Activated CD4-positive, alpha-beta memory T cell treated with anti-CD3 and anti-CD28 coated beads for 36 hours (primary cell): ENCODE measurements at places on chromosomes 1 and 21. TPM values are rescaled to one million over a fixed set of nuclear protein-coding genes. Genes with fewer than 3 reads are reported as not detected.

The TINAGL1 gene
- total RNA-seq, result not detected

The MYOC gene
- total RNA-seq, result not detected

The SUSD4 gene
- total RNA-seq, result 0.83 TPM

The NPPA gene
- not detected for total RNA-seq

The RNF115 gene
- 10.1 TPM for total RNA-seq

The NDUFV3 gene
- total RNA-seq, result 16.1 TPM

The RGSL1 gene
- total RNA-seq, result not detected

The FCRL6 gene
- total RNA-seq, result not detected

DNA sequence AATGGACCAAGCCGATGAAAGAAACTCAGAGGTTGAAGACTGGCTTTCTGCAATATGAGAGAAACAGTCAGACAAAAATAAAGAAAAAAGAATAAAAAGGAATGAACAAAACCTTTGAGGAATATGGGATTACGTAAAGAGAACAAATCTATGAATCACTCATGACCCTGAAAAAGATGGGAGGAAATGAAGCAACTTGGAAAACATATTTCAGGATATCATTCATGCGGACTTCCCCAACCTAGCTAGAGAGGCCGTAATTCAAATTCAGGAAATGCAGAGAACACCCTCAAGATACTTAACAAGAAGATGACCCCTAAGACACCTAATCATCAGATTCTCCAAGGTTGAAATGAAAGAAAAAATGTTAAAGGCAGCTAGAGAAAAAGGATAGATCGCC lies 705.3 kb upstream of the CHRM3 start:
- no peak for DNase-seq

DNA sequence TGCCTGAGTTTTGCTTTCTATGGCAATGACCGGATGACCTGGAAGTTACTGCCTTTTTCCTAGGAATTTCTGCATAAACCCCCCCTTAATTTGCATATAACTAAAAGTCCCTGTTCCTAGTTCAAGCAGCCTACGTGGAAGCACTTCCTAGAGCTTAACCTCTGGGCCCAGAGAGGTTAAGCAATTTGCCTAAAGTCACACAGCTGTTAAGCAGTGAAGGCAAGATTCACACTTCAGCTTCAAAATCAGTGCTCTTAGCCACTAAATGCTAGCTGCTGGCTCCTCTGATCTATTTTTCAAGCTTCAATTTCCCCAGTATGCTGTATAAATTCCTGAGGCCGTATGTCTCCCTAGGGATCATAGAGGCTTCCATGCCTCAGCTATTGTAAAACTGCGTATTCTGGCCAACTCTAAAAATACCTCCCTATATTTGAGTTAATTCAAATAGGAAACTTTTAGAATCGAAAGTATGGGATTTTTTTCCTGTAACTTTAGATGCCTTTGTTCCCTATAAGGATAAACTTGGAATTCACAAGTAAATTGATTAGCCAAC lies 53.1 kb upstream of the CD5L start:
- no peak for DNase-seq

- no peak for DNase-seq
These were observed 7.2 kb downstream of the DPYD start for GRCh38 chr1:97913506-97914139.

GRCh38 chr1:40948741-40949443 lies 30.6 kb upstream of the CTPS1 start:
- DNase-seq, result peak; percentile 78

GRCh38 chr1:160830321-160831153 lies 32.1 kb downstream of the CD244 start:
- DNase-seq, result peak; percentile 86

GRCh38 chr1:208153386-208153785 lies 90.8 kb downstream of the PLXNA2 start:
- no peak for DNase-seq

GRCh38 chr1:1026599-1027413 lies 6.9 kb downstream of the AGRN start:
- DNase-seq, result no peak

DNA sequence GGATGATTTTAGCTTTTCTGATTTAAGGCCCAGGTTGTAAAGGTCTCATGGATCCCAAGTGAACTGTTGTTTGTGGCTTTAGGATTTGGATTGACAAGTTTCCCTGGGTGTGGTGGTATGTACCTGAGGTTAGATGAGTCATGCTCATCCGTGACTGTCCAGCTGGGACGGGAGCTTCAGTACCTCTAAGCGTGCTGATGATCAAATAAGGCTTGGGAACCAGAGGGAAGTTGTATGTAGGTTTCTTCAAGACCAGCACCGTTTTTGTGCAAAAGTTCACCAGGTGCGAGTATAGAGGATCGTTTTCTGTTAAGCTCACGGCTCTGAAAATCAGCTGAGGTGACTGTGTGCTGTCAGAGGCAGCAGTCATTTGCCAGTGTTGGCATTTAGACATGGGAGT lies 19.8 kb downstream of the PLA2G2E start:
- no peak for DNase-seq

- DNase-seq, result no peak
These were observed 255.8 kb upstream of the CACYBP start for GRCh38 chr1:174743654-174744561.

GRCh38 chr21:41229509-41230248 lies 61.7 kb downstream of the BACE2 start:
- DNase-seq, result no peak

- DNase-seq, result peak; percentile 81
These were observed 3.6 kb upstream of the RASSF5 start for GRCh38 chr1:206503591-206504362.

DNA sequence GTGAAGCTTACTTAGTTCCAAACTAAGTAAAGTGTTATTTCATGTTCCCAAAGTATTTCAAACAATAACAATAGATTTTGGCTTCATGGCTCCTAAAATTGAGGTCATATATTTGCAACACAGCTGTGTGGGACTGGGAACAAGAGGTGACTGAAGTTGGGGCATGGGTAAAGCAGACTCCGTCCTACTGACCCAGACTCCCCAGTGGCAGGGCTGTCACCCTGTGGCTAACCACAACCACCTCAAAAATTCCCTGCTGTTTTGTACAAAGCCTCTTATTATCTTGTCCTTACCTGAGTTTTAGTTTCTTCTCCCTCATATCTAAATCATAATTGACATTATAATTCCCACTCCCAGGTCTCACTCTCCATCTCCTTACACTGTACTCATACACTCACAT lies 117.6 kb downstream of the PTGER3 start:
- DNase-seq, result no peak

DNA sequence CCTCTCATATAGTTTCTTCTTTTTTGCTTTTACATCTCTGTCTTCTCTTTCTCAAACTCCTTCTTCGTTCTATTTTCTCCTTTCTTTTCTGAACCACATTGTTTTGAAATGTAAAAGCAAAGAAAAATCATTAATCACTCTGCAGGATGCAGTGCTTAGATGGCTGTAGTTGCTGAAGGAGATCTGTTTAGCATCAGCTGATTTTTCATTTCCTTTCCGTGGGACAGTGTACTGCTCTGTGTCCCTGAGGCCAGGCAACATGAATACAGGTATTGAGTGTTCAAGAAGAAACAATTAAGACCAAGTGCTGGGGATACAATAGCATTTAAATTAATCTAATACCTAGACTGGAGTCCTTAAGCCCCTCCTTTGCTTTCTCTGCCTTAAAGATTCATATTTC lies 257.2 kb upstream of the SPAG17 start:
- no peak for DNase-seq

DNA sequence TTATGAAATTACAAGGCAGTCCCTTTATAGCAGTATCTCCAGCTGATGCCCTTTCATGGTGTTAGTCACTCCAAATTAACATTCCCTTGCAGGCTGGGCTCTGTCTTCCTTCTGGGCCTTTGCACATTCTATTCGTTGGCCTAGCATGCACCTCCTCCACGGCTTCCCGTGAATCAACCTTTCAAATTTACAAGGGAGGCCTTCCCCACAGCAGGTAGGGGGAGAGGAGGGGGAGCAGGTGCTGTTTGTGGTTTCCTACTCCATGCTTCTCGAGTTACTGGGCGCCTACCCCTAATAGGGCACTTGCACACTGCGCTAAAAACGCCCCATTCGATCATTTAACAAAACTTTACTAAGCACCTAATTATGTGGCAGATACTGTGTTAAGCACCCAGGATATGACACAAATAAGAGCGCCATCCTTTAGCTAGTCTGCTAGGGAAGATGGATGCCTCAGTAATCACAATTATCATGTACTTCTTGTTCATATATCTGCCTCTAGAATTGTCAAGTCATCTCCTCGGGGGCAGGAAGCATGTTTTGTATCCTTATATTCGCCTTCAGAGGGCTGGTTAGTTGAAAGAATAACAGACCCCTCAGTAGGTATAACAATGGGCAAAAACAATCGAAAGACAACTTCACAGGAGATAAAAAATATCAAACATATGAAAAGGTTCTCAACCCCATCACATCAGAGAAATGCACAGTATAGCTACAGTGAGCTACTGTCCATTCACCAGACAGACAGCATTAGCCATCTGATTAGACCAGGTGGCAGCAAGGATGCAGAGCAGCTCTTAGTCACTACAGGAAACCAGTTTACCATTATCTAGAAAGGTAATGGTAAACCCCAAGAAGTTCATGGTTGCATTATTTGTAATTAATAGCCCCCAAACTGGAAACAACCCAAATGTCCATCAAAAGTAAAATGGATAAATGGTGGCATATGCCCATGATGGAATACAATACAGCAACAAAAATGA lies 1.7 kb upstream of the ADAR start:
- peak; percentile 82 for DNase-seq

- DNase-seq, result no peak
These were observed 1.1 kb downstream of the SGIP1 start for GRCh38 chr1:66535061-66535460.

DNA sequence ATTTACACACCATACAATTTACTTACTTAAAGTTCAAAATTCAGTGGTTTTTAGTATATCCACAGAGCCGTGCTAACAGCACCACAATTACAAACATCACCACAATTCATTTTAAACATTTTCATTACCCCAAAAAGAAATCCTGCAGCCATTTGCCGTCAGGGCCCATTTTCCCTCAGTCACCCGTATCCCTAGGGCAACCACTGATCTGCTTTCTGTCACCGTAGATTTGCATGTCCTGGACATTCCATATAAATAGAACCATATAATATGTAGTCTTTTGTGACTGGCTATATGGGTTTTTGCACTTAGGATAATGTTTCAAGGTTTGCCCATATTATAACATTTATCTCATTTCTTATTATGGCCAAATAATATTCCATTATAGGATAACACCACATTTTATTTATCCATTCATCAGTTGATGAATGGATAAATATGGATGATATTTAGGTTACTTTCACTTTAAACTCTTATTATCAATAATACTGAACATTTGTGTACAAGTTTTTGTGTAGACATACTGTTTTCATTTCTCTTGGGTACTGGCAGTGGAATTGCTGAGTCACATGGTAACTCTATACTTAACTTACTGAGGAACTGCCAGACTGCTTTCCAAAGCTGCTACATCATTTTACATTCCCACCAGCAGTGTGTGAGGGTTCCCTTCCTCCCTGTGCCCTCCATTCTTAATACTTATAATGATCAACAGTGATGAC lies 68.9 kb downstream of the ST3GAL3 start:
- no peak for DNase-seq

- no peak for DNase-seq
These were observed 159.9 kb upstream of the AJAP1 start for GRCh38 chr1:4494558-4494957.

DNA sequence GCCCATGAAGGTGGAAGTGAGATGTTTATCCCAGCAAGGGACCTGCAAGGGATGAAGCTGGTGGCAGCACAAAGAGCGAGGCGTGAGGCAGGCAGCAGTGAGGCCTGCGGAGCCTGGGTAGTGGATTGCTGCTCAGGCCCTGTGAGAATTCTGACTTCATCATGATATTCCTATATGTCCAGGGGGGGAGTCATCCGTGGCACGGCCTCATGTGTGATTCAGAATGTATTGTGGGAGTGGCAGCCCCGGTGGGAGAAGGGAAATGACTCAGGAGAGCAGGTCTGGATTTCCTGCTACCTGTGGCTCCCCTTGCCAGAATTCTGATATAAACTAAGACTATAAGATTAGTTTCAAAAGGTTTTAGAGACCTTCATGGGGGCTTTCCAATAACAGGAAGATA lies 240.9 kb downstream of the CAMTA1 start:
- no peak for DNase-seq

GRCh38 chr1:169487561-169487960 lies 1.8 kb upstream of the SLC19A2 start:
- no peak for DNase-seq

GRCh38 chr21:41846536-41846935 lies 32.6 kb downstream of the PRDM15 start:
- no peak for DNase-seq

- peak; percentile 74 for DNase-seq
These were observed 63.9 kb downstream of the CAPN2 start for GRCh38 chr1:223776075-223776814.

- no peak for DNase-seq
These were observed 50.3 kb upstream of the CTPS1 start for GRCh38 chr1:40929155-40929554.

DNA sequence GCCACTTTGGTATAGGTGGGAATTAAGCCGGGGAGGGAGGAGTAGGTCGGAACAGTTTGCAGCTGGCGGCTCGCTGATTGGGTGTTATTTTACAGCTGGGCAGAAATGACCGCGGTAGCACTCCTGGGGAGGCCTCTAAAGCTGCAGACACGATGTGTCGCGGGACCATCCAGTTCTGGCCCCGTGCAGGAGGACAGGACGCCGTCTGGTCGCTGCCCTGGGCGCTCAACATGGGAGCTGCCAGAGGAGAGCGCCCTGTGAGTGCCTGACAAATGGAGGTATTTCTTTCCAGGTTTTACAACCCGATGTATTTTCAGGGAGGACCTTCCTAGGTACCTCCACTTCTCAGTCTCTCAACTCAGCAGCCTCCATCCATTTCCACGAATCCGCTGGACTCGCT lies 46.2 kb downstream of the CDC7 start:
- no peak for DNase-seq

DNA sequence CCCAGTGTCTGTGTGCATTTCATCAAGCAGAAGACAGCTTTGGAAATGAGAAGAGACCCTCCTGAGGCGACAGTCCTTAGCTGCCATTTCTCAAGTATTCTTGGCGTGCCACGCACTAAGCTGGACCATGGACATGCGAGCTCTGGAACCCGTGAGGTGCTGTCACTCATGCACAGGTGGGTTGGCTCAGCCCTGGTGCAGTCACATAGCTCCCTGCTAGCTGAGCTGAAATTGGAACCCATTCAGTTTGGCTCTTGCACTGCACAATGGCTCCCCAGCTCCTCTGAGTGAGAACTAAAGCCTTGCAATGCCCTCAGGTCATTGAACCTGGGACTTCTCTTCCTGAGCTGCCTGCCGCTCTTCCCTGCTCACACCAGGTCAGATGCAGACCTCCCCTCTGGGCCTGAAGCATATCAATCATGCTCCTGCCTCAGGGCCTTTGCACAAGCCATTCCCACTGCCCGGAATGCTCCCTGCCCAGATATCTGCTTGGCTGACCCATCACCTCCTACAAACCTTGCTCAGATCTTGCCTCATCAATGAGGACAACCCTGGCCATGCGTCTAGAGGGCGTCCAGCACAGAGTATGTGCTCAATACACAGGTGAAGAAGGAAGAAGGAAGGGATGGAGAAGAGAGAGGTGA lies 6.3 kb upstream of the SRARP start:
- DNase-seq, result no peak
